ENCODE measurements at places on chromosomes 13 and 19. TPM values are rescaled to one million over a fixed set of nuclear protein-coding genes. Genes with fewer than 3 reads are reported as not detected.

Gene PAK4
- 14.9 TPM for total RNA-seq

Gene NLRP4
- not detected for total RNA-seq

Gene ICAM4
- total RNA-seq = 0.24 TPM

Gene CCDC70
- total RNA-seq = not detected

Gene SLC44A2
- 46.9 TPM for total RNA-seq

Gene FGF14
- total RNA-seq = under 0.01 TPM

Gene S1PR4
- not detected for total RNA-seq

Gene ONECUT3
- total RNA-seq = not detected

Gene F7
- total RNA-seq = under 0.01 TPM

Gene ERICH6B
- not detected for total RNA-seq

Gene ZNF229
- total RNA-seq = 17.2 TPM

Gene IGFL2
- total RNA-seq = not detected

Gene NEK5
- under 0.01 TPM for total RNA-seq

Gene CYP4F12
- total RNA-seq = not detected

Gene TMPRSS9
- total RNA-seq = not detected

Gene SIGLEC6
- total RNA-seq = not detected

Gene ZSCAN22
- 3.4 TPM for total RNA-seq

Gene FOXO1
- total RNA-seq = 2.9 TPM

Gene CHAMP1
- 15.4 TPM for total RNA-seq

Gene OR7A5
- not detected for total RNA-seq

Gene ZNF579
- total RNA-seq = 8.9 TPM

Gene KIR2DL3
- total RNA-seq = not detected

Gene CABP5
- not detected for total RNA-seq

Gene CCL25
- not detected for total RNA-seq

Gene SKA3
- total RNA-seq = 15.3 TPM

Gene IGSF23
- not detected for total RNA-seq

Gene SLITRK6
- total RNA-seq = 0.12 TPM

Gene TTC9B
- total RNA-seq = not detected

Gene FCHO1
- total RNA-seq = 0.32 TPM

Gene S1PR2
- 33.5 TPM for total RNA-seq

Gene DACH1
- total RNA-seq = not detected

Gene SIGLEC5
- not detected for total RNA-seq

Measured in hair follicle dermal papilla cell (primary cell).